Stimulated activated CD4-positive, alpha-beta T cell treated with anti-CD3 and anti-CD28 coated beads, Interleukin-12 subunit alpha, Interleukin-12 subunit beta, amount 100 ng/mL, for 4 hours (primary cell): ENCODE measurements at places on chromosomes 1 and 21.

GRCh38 chr1:67980028-67980427 is 70.4 kb downstream of the DIRAS3 start:
- DNase-seq: no peak

GRCh38 chr21:28693476-28693875 is 299.2 kb downstream of the LTN1 start:
- no peak for DNase-seq

DNA sequence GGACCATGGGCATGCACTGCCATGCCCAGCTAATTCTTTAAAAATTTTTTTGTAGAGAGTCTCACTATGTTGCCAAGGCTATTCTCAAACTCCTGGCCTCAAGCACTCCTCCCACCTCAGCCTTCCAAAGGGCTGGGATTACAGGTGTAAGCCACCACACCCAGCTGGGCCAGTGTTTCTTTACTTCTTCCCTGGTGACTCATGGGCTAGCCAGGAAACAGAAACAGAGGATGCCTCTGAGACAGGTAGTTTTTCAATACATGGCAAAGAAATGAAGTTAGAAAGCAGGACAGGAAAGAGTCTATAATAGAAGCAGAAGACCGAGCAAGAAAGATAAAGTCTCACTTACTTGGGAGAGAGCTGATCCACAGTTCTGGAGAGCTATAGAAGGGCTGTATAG is 7.6 kb upstream of the C1orf74 start:
- no peak for DNase-seq

- DNase-seq: no peak
Measured at GRCh38 chr1:227798078-227798802, 17.2 kb upstream of the PRSS38 start.

GRCh38 chr1:200228081-200228480 is 181.8 kb downstream of the ZNF281 start:
- no peak for DNase-seq

GRCh38 chr1:233113009-233113879 is 162.8 kb downstream of the NTPCR start:
- DNase-seq: no peak

GRCh38 chr1:39895731-39896480 is 5.8 kb downstream of the MYCL start:
- DNase-seq: no peak

GRCh38 chr1:245798349-245798711 is 643.5 kb downstream of the KIF26B start:
- DNase-seq: no peak

GRCh38 chr1:165696625-165697100 is 1.7 kb downstream of the ALDH9A1 start:
- DNase-seq: no peak

DNA sequence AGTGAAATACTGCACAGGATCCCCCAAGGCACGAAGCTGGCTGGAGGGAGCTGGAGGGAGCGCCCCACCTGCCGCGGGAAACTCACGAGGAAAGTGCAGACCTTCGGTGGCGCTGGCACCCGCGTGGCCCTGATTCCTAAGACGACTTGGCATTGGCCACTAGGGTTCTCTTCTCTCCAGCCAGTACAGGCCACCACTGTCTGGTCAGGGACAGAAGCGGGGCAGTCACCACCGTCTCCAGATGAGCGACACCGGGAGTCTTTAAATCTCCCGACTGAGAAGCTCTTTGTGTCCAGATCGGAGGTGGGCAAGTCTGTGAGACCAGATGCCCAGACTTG is 19.2 kb upstream of the CHIA start:
- DNase-seq: no peak

DNA sequence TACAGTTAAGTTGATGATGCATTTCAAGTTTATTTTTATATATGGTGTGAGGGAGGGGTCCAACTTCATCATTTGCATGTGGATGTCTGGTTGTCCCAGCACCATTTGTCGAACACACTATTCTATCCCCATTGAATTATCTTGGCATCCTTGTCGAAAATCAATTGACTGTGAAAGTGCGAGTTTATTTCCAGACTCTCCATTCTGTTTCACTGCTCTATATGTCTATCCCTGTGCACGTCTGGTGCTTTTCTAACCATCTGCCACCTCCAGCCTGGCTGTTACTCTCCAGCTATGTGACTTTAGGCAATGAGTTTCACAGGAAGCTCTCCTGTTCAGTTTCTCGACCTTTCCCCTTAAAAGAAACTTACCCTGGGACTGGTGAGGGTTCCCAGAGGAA is 137.1 kb upstream of the KLHDC7A start:
- DNase-seq: no peak

- DNase-seq: no peak
Measured at GRCh38 chr1:161242313-161242712, 4.3 kb upstream of the NR1I3 start.

DNA sequence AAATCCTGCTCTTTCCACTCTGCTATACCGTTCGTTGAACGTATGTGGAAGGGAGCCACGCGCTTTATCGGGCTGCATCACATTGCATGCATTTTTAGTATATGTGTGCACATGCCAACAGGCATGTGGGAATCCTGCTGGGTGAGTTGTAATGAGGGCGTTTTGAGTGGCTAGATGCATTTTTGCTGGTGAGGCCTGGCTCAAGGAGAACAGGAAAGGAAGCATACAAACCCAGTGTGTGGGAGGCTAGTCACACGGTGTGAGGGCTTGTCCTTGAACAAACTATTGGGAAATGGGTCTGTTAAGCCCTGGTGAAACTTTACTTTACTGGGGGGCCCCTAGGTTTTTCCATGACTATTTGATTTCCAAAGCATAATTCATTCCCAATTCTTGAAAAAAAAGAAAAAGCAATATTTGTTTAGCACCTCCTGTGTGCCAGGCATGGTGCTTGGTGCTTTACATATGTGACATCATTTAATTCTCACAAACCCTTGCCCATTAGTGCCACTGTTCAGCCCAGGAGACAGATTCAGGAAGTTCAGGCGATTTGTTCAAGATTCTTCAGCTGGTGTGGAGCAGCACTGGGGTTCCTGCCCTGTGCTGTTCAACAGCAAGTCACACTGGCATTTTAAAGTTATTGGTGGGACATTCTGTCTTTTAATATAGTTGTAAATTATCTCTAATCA is 25.6 kb upstream of the JUN start:
- DNase-seq: no peak

GRCh38 chr21:26844258-26845065 is 747 bp downstream of the ADAMTS1 start:
- DNase-seq: no peak

- DNase-seq: peak; percentile 3
Measured at GRCh38 chr1:180926164-180926981, 13.7 kb downstream of the KIAA1614 start.

- no peak for DNase-seq
Measured at GRCh38 chr1:198498881-198499280, 41.6 kb downstream of the ATP6V1G3 start.

- no peak for DNase-seq
Measured at GRCh38 chr1:92105546-92106081, 25.5 kb downstream of the BTBD8 start.

DNA sequence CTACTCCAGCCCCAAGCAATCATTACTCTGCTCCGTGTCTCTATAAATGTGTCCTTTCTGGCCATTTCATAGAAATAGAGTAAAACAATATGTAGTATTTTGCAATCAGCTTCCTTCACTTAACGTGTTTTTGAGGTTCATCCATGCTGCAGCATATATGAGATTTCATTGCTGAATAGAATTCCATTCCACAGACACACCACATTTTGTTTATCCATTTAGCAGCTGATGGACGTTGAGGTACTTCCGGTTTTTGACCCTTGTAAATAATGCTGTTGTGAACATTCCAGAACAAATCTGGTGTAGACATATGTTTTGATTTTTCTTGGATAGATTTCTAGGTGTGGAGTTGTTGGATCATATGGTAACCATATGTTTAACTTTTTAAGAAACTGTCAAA is 30.7 kb downstream of the ADAM30 start:
- no peak for DNase-seq

GRCh38 chr21:35924714-35925301 is 135.5 kb downstream of the SETD4 start:
- no peak for DNase-seq

DNA sequence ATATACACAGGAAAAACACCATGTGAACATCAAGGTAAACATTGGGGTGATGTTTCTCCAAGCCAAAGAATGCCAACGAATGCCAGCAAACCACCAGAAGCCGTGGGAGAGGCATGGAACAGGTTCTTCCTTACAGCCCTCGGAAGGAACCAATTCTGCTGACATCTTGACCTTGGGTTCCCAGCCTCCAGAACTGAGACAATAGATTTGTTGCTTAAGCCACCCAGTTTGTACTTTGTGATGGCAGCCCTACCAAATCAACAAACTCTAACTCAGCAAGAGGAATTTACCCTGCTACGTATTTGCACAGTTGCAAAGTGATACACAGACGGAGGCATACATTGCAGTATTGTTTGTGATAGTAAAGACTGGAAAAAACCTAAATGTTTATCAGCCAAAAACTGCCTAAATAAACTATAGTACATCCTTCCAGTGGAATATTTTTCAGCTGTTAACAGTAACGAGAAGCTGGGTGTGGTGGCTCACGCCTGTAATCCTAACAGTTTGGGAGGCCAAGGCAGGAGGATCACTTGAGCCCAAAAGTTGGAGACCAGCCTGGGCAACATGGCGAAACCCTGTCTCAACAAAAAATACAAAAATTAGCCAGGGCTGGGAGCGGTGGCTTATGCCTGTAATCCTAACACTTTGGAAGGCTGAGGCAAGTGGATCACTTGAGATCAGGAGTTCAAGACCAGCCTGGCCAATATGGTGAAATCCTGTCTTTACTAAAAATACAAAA is 12.5 kb upstream of the ZC3H12A start:
- DNase-seq: no peak

- DNase-seq: no peak
Measured at GRCh38 chr1:221711063-221711577, 30.8 kb downstream of the DUSP10 start.

GRCh38 chr1:179369751-179370341 is 4.1 kb downstream of the AXDND1 start:
- no peak for DNase-seq

DNA sequence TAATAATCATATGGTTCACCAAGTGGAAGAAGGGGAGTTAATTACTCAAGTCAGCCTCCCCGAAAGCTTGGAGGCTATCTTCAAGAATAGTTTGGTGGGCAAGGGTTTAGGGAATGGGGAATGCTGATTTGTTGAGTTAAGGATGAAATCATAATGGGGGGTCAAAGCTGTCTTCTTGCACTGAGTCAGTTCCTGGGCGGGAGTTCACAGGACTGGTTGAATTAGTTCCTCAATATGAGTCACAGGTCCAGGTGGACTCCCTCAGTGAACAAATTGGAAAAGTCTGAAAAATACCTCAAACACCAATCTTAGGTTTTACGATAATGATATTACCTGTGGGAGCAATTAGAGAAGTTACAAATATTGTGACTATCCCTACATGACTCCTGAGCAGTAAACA is 115.2 kb upstream of the COA6 start:
- no peak for DNase-seq

- no peak for DNase-seq
Measured at GRCh38 chr1:78092643-78093042, 46.9 kb downstream of the GIPC2 start.

- DNase-seq: no peak
Measured at GRCh38 chr1:21385022-21385421, 54.9 kb upstream of the NBPF3 start.

GRCh38 chr1:233337505-233337904 is 10.0 kb downstream of the MAP3K21 start:
- DNase-seq: no peak

- DNase-seq: no peak
Measured at GRCh38 chr1:65772607-65773006, 20.1 kb upstream of the PDE4B start.

GRCh38 chr1:179002552-179003345 is 22.9 kb upstream of the FAM20B start:
- peak; percentile 66 for DNase-seq

DNA sequence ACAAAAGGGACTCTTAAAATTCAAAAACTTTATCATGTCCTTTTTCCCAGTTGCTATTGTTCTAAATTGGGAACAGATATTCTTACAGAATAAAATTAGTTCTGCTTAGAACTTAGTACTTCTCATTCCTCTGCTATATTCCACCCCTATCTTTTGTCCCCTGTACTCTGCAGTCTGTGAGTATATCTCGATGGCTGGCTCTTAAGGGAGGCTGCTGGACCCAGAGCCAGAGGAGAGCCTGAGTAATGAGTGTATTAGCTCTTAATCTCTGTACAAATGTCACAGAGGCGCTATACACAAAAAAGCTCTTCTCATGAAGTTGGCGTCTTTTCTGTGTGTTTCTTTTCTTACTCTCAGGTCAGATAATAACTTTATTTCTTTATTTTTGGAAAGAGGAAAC is 423.4 kb downstream of the ZP4 start:
- no peak for DNase-seq

GRCh38 chr1:60727552-60727951 is 354.8 kb upstream of the NFIA start:
- no peak for DNase-seq

GRCh38 chr1:62796221-62796620 is 12.3 kb downstream of the ATG4C start:
- no peak for DNase-seq

DNA sequence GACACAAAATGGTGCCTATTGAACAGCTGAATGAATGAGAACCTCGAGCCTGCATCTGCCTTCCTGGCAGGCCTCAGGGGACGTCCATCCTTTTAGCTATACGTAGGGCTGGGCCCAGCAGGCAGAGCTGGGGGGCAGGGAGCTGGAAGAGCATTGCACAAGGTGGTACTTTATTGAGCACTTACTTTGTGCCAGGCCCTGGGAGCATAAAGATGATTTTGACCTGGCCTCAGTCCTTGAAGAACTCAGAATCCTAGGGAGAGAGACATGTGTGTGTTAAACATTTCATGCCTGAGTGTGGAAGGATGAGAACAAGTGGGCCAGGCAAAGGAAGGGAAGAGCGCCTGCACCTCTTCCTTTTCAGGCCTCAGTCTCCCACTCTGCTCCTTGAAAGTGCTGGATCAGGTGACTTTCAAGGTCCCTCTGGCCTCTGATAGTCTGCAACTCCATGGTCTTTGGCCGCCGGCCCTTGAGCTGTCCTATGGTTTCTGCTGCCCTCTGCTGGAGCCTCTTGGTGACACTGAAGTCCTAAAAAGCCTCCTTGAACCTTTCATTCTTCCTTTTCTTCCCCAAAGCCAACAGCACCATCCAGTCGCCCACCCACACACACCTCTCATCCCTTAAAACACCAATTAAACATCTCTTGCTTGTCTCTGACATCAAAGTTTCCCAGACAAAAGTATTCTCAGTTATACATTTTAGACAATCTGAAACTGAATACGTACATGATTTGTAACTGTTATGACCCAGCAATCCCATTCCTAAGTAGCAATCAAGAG is 3.5 kb upstream of the PEAR1 start:
- peak; percentile 57 for DNase-seq

- no peak for DNase-seq
Measured at GRCh38 chr1:39981945-39982344, 27.0 kb downstream of the MFSD2A start.

GRCh38 chr1:76547916-76548315 is 319.4 kb upstream of the ST6GALNAC5 start:
- no peak for DNase-seq

GRCh38 chr21:39379986-39380891 is 31.4 kb upstream of the HMGN1 start:
- peak; percentile 87 for DNase-seq
